ENCODE measurements at places on chromosomes 12 and 14.
A peak's percentile ranks its signal among the peaks of the same experiment; 100 is the strongest.

GRCh38 chr12:95102916-95103671, 29.7 kb upstream of the NR2C1 start:
- DNase-seq, result peak; percentile 70

- DNase-seq, result no peak
Observed at GRCh38 chr14:66634876-66635275, 126.9 kb downstream of the GPHN start.

- no peak for DNase-seq
Observed at GRCh38 chr12:113247123-113248050, 26.1 kb downstream of the TPCN1 start.

DNA sequence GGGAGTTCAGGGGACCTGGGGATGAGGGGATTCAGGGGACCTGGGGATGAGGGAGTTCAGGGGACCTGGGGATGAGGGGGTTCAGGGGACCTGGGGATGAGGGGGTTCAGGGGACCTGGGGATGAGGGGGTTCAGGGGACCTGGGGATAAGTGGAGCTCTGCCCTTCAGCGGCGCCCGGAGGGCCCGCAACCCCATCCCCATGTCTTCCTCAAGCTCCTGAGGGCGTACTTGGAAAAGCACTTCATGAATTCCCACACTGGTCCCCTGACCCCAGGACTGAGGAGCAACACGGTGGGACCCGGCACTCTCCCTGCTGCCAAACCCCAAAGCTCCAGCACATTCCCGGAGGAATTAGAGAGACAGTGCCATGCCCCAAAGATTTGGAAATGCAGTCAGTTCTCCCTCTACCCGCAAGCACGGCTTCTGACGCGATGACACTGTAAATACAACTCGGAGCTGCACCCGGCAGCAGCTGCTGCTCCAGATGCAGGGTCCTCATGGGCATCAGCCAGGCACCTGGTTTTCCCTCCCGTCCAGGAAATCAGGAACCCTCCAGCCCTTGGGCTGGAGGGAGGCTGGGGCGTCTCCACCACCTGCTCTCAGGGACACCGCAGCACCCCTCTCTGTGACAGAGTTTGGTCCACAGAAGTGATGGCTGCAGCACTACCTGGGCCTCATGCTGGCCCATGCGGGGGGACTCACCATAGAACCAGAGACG, 32.8 kb upstream of the C14orf180 start:
- peak; percentile 2 for DNase-seq

DNA sequence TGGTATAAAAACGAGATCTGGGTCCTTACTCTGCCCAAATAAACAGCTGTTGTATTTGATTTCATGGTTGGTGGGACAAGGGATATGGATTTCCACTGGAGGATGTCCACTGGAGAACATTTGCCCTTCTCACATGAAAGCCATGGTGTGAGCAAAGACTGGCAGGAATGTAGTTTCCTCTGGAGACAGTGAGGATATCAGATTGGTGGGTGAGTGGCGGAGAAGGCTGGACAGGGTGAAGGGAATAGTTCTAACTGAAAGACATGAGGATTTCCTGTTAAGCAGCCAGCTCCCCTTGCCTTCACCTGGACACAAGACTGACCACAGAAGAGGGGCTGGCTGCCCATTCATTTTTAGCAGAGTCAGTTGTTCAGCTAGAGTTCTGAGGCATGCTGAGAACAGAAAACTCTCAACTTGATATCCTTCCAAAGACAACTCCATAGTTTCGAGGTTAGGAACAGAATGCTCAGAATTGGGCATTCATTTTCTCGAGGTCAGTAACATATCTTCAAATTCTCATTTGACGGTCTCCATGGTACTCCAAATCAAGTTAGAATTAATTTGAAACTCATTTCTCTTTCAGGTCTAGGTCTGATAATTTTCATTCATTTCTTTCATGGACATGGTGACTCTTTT, 365.7 kb downstream of the LRIG3 start:
- DNase-seq, result no peak

All from activated naive CD4-positive, alpha-beta T cell treated with anti-CD3 and anti-CD28 coated beads for 36 hours (primary cell).